ENCODE measurements at places on chromosomes 3 and 15. TPM values are rescaled to one million over a fixed set of nuclear protein-coding genes. Genes with fewer than 3 reads are reported as not detected.

AVEN gene
- total RNA-seq, result 17.9 TPM

- DNase-seq, result no peak
- H3K4me1 ChIP-seq, result no peaks in the 10 kb centered on the region
- H3K36me3 ChIP-seq, result no peaks in the 10 kb centered on the region
- H3K4me3 ChIP-seq, result no peak overlapping the region
- H3K27ac ChIP-seq, result no peak overlapping the region
These were observed 5.2 kb upstream of the GOLIM4 start for GRCh38 chr3:168100777-168101492.

PFKFB4 gene
- 12.6 TPM for total RNA-seq

- DNase-seq, result no peak
- H3K27me3 ChIP-seq, result no peaks in the 10 kb centered on the region
These were observed 118.2 kb upstream of the PRTG start for GRCh38 chr15:55861115-55861514.

DNA sequence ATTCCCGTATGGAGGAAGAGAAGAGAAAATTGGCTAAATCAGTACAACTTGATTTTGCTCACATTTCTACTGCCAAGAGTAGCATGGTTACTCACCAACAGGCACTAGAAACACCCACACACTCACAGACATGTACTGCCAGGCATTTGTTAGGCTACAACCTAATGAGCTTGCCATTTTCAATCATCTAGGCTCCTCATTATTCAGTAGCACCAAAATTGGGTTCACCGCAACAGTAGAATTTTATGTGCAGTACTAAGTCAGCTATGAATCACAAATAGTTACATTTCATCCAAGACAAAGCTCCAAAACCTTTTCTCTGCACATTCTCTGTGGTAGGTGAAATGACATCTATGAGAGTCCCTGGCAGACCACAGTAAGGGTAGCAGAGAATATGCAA is 15.0 kb upstream of the THUMPD3 start:
- DNase-seq, result no peak
- no peaks in the 10 kb centered on the region for H3K36me3 ChIP-seq
- peaks cover 3% of the 10 kb centered on the region for H3K4me1 ChIP-seq
- no peaks in the 10 kb centered on the region for H3K27me3 ChIP-seq
- H3K27ac ChIP-seq, result no peak overlapping the region
- no peak overlapping the region for H3K4me3 ChIP-seq

TMEM158 gene
- 0.34 TPM for total RNA-seq

PEAK1 gene
- 22.6 TPM for total RNA-seq

CIDEC gene
- total RNA-seq, result not detected

- H3K27me3 ChIP-seq, result no peaks in the 10 kb centered on the region
- H3K27ac ChIP-seq, result no peak overlapping the region
- no peak overlapping the region for H3K4me3 ChIP-seq
These were observed 83.5 kb upstream of the CFAP20DC start for GRCh38 chr3:59133311-59133710.

GRCh38 chr3:42712344-42712648 is 9.7 kb upstream of the HHATL start:
- H3K36me3 ChIP-seq, result no peaks in the 10 kb centered on the region
- no peak for DNase-seq
- H3K4me1 ChIP-seq, result no peaks in the 10 kb centered on the region
- H3K27me3 ChIP-seq, result no peaks in the 10 kb centered on the region

TMC3 gene
- not detected for total RNA-seq

DNA sequence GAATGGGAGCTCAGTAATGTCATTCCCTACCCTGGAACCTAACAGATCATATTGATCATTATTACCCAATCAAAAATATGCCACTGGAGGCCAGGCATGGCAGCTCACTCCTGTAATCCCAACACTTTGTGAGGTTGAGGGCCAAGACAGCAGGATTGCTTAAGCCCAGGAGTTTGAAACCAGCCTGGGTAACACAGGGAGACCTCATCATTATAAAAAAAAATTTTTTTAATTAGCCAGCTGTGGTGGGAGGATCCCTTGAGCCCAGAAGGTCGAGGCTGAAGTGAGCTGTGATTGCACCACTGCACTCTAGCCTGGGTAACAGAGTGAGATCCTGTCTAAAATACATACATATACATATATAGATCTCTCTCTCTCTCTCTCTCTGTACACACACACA is 10.2 kb downstream of the IGDCC4 start:
- DNase-seq, result no peak
- H3K27me3 ChIP-seq, result no peaks in the 10 kb centered on the region
- no peak overlapping the region for H3K4me3 ChIP-seq
- H3K4me1 ChIP-seq, result peaks cover 36% of the 10 kb centered on the region

Data from endodermal cell (in vitro differentiated cells).